ENCODE measurements at places on chromosomes 2 and 18.

GRCh38 chr2:2022941-2023586, 278.7 kb upstream of the PXDN start:
- no peak for DNase-seq

DNA sequence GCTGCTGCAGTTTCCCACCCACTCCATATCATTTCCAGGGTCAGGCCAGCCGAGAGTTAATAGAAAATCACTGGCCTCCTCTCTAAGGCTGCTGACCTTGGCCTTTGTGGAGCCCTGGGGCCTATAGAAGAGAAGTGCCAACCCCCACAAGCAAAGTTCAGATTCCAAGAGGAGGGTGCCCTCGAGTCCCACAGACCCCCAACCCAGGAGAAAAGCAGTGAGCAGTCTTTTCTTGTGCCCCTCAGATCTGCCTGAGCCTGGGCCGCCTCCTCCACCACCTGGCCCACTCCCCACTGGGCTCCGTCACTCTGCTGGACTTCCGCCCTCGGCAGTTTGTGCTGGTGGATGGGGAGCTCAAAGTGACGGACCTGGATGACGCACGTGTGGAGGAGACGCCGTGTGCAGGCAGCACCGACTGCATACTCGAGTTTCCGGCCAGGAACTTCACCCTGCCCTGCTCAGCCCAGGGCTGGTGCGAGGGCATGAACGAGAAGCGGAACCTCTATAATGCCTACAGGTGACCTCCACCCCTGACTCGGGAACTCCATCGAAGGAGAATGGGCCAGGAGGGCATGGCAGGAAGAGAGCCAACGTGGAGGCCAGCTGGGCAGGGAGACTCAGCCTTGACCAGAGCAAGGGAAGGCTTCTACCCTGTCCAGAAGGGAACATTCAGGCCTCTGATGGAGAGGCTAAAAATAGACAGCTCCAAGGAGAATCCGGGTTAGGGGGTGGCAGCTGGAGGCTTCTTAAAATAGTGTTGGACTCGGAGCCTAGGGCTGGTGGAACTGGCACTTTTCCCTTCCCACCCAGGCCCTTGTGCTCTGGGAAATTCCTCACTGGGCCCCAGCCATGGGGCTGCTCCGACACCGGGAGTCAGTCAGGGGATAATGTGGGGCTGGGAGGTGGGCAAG, 6.2 kb downstream of the PKDCC start:
- no peak for DNase-seq

GRCh38 chr2:44549099-44549471, 187.3 kb downstream of the CAMKMT start:
- no peak for DNase-seq

- DNase-seq = no peak
Observed at GRCh38 chr2:60882971-60883753, 1.8 kb downstream of the REL start.

DNA sequence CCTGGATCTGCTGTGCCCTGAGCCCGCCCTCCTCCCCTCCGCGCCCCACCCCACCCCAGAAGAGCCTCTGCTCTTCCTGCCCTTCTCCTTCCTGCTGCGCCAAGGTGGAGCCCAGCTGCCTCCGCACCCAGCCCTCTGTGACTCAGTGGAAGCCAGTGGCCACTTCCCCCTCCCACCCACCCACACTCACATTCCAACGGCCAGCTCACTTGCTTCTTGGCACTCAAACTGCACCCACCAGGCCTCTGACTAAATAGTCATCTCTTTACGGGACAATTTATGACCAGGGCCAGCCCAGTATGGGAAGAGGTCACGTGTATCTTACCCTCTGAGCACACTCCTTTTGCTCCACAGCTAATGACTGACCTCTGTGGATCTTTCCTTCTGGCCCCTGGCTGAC, 150.4 kb upstream of the SLC1A4 start:
- DNase-seq = no peak

DNA sequence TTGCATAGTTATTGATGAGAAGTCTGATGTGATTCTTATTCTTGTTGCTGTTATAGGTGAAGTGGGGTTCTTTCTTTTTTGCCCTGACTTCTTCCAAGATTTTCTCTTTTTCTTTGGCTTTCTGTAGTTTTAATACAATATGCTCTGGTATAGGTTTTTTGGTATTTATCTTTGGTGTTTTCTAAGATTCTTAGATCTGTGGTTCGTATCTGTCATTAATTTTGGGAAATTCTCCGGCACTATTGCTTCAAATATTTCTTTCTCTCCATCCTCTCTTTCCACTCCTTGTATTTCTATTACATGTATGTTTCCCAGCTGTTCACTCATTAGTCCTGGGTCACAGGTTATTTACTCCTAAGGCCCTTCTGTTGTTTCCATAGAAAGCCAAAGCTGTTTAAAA, 43.8 kb downstream of the SKA1 start:
- no peak for DNase-seq

GRCh38 chr2:109298851-109299250, 169.8 kb downstream of the SH3RF3 start:
- DNase-seq = no peak

GRCh38 chr2:3669656-3670055, 11.7 kb downstream of the ALLC start:
- no peak for DNase-seq

DNA sequence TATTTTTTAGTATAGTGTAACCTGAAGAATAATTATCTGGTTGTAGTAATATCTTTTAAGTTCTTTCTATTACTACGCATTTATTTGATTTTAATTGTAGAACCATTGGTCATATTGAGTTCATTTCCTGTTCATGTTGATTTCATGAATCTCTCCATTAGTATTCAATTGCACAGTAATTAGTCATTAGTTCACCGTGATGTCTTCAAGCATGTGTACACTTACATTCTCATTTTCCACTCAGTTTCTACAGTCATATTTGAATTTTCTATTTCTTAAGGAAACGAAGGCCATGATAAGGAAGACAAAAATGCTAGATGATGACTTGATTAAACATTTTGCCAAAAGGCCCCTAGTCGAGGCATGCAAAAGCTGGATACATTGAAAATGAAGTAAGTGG, 333.7 kb upstream of the FANCL start:
- no peak for DNase-seq

GRCh38 chr2:168602846-168603401, 146.9 kb downstream of the CERS6 start:
- no peak for DNase-seq

GRCh38 chr2:54054271-54054670, 61.1 kb upstream of the ACYP2 start:
- no peak for DNase-seq

DNA sequence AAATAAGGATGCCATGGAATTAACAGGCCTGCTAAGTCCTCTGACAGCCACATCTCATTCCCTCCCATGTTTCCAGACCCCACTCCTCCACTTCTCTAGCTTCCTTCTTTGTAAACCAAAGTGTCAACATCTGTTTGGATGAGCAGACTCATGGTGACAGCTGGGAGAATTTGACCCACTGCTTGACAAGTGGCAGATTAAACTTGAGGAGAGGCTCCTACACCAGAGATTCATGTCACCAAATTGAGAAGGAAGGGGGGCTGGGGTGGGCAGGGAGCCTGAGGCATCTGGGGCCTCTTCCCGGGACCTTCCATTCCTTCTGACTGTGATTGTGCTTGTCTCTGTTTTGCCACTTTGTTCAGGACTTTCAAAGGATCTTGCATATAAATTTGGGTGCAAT, 41.0 kb upstream of the IGFBP5 start:
- DNase-seq = no peak

- DNase-seq = no peak
Observed at GRCh38 chr2:54543733-54544396, 87.7 kb downstream of the SPTBN1 start.

- no peak for DNase-seq
Observed at GRCh38 chr2:64402876-64403275, 51.1 kb upstream of the LGALSL start.

DNA sequence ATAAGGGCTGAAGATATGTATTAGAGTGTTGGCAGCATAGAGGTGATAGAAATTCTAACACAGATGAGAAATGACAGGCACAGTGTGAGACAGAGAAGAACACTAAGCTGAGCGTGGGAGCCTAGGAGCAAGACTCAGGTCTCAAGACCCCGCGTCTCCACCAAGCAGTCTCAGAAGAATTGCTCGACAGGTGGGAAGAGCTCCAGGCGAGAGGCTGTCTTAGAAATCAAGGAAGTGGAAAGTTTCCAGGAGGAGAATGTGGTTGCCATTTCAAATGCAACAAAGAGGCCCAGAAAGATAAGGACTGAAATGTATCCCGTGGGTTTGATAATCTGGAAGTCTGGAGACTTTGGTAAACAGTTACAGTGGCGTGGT, 31.5 kb upstream of the CAB39 start:
- no peak for DNase-seq

DNA sequence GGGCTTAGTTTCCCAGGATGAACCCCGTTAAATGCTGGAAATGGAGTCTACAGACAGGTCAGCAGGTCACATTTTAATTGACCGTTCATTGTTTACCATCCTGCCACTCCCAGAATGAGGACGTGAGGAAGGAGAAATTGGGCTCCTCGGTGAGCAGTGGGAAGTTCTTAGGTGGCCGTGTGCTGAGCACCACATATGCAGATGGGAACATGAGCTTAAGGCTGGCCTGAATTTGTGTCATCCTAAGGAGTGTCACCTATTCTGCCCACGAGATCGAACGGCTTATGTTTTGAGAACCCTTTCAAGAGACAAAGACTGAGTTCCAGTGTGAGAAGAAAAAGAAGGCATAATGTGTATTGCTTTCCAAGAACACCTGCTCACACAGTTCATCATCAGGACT, 234.4 kb upstream of the PXDN start:
- DNase-seq = no peak

DNA sequence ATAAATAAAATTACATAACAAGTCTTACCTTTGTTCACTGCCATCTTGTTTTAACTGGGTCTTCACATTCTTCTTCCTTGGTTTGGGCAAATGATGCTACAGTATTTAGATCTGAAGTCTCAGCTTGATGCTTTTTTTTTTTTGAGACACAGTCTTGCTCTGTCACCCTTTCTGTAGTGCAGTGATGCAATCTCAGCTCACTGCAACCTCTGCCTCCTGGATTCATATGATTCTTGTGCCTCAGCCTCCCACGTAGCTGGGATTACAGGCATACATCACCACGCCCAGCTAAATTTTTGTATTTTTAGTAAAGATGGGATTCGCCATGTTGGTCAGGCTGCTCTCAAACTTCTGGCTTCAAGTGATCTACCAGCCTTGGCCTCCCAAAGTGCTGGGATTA, 53.2 kb upstream of the MAT2A start:
- no peak for DNase-seq

DNA sequence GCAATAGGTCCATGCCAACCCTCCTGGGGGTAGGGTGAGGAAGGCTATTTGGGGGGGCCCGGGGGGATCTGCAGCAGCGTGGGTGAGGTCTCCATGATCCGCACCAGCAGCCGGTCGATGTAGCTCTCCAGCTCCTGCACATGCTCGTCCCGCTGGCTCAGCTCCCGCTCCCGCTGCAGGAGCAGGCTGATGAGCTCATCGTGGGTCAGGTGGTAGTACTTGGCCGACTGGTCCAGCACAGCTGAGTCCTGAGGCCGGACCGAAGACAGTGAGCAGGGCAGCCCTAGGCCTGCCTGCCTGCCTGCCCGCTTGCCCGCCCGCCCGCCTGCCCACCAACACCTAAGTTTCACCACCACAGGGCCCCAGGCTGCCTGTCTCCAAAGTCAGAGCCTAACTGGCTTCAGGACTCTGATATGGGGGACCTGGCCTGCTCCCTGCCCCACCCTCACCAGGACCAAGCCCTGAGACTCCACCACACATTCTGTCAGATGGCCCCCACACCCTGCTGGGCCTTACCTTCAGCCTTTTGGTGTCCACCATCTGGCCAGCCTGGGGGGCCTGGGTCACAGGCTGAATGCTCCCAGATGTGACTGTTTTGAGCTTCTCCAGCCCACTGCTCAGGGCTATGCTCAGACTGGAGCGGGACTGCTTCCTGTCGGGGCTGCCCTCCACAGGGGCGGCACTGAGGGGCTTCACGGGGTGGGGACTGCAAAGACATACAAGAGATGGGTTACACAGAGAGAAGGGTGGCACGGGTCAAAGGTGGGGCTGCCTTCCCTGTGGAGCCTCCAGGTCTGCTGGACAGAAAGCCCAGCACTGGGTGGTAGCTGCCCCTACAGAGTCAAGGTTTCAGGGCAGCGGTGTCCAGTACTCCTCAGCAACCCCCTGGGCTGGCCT, 4.2 kb upstream of the SFXN5 start:
- no peak for DNase-seq
